Fibroblast of the aortic adventitia (primary cell): ENCODE measurements at places on chromosomes 1 and 21. TPM values are rescaled to one million over a fixed set of nuclear protein-coding genes. Genes with fewer than 3 reads are reported as not detected.

DNA sequence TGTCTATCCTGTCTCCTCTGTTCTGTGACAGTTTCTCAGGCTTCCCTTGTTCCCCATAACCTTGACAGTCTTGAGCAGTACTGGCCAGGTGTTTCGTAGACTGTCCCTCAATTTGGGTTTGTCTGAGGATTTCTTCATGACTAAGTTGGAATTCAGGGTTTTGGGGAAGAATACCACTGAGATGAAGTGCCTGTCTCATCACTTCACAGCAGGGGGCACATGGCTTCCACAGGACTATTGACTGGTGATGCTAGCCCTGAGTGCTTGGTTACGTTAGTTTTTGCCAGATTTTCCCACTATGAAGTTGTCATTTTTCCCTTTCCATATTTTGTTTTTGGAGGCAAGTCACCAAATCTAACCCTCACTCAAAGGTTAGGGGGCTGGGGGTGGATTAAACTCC, 45.7 kb downstream of the CDCP2 start:
- DNase-seq: no peak

- no peak for DNase-seq
These were observed 2.1 kb downstream of the SLC66A1 start for GRCh38 chr1:19313961-19314882.

DNA sequence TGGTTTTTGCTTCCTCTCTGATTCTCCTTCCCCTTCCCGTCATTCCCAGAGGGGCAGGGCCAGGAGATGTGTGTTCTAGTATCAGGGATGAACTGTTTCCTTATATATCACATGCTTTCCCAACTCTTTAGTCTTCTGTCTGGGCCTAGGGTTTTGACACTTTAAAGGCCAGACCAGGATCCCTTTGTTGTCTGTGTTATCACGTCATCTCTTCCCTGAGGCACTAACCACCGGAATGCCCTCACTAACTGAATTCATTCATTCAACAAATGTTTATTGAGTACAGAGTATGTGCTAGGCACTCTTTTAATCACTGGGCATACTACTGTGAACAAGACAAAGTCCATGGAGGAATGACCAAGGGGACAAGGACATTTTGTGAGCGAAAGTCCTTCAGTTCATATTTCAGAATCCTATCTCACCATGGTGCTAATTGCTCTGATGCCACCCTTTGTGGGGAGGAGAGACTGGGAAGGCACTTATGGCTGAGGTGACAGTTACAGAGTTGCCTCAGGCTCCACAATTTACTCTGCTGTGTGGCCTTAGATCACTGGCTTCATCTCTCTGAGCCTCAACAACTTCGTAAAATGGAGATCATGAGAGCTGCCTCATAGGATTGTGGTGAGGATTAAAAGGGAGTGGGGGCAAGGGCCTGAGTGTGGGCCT, 12.0 kb upstream of the ZNF362 start:
- DNase-seq: no peak

DNA sequence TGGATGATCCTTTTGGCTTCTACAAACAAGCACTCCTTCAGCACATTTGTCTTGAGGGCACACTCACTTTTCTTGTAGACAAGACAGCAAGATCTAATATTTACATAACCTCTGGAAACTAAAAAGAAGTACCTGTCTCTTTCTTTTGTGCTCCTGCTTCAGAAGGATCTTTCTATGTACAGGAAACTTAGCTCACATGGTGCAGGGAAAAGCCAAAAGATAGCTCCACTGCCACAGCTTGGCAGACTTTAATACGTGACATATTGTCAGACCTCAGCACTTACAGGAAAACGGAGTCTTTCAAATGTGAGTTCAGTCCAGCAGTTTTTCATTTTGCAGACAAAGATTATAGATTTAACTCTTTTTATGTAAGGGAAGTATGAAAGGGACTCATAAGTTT, 225.5 kb upstream of the SAMSN1 start:
- DNase-seq: no peak

DNA sequence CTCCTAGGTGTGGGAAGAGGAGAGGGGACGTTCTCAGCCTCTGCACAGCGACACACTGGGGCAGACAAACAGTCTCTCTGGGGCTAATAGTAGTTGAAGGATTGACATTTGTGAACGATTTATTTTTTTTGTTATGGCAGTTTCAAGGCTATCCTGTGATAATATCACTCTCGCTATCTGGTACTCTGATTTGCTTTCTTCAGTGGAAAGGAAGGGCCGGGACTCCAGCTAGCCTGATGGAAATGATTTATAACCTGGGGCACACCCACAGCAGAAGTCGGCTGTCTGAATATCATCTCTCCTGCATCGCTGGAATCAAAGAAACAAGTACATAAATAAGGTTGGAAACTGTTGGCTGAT, 122.7 kb downstream of the KCNN3 start:
- DNase-seq: no peak

DNA sequence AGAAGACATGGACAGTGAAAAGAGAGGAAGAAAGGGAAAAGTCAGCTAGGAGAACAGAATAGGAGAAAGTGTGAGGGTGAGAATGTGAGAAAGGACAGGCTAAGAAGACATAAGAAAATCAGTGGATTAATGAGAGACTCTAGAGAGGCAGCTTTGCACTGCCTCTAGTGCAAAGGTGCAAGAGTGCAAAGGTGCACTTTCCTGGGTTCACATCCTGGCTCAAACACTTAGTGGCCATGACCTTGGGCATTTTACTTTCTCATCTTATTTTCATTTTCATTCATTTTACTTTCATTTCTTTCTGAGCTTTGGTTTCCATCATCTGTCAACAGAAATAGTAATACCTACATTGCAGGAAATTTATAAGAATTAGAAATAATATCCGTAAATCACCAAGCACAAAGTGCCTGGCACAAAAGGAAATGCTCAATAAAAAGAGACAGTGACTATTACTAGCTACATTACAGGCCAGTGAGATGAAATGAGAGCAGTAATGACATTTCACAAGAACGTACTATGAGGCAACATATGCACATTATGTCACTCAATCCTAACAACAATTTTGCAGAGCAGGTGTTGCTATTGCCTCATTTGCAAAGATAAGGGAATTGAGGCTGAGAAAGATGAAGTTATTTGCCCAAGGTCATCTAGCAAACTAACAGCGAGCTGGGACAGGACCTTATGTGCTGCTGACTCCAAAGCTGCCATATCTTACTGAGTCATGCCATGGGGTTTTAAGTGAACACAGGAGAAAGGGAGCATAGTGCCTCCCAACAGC, 107.0 kb upstream of the TLR5 start:
- DNase-seq: no peak

GRCh38 chr1:98940069-98940721, 64.5 kb downstream of the PLPPR5 start:
- DNase-seq: no peak

DNA sequence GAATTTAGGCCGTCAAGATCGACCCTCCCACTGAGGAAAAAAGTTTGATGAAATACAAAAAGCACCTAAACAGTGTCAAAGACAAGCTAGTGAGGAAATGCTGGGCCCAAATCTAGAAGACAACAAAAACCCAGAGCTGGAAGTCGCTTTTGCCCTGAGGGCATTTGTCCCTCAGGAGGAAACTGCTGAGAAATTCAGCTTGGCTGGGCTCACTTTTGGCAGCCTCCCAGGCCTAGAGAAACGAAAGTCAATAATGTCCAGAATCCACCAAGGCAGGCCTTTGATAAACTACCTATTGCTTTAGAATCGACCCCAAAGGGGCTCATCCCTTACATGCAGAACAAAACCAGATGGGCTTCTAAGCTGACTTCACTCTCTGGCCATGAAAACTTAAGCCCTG, 38.9 kb downstream of the SYT2 start:
- DNase-seq: peak; percentile 20

GRCh38 chr1:64387389-64388285, 82.3 kb upstream of the CACHD1 start:
- DNase-seq: no peak

- peak; percentile 6 for DNase-seq
These were observed 1.2 kb downstream of the PPP1R8 start for GRCh38 chr1:27831568-27832410.

DNA sequence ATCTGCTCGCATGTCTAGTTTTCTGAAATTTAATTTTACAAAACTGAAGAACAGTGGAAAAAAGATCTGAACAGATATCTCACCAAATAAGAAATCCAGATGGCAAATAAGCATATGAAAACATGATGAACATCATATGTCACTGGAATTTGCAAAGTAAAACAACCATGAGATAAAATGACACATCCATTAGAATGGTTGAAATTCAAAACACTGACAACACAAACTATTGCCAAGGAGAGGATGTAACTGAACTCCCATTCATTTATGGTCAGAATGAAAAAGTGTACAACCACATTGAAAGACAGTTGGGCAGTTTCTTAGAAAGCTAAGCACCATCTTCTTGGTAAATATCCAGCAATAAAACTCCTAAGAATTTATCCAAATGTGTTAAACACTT, 312.7 kb upstream of the NCAM2 start:
- no peak for DNase-seq

- DNase-seq: no peak
These were observed 16.5 kb downstream of the SLC37A1 start for GRCh38 chr21:42530167-42530518.

- no peak for DNase-seq
These were observed 72.1 kb downstream of the SKI start for GRCh38 chr1:2300004-2300771.

- DNase-seq: peak; percentile 8
These were observed 45.3 kb upstream of the GJB5 start for GRCh38 chr1:34709547-34709946.

DNA sequence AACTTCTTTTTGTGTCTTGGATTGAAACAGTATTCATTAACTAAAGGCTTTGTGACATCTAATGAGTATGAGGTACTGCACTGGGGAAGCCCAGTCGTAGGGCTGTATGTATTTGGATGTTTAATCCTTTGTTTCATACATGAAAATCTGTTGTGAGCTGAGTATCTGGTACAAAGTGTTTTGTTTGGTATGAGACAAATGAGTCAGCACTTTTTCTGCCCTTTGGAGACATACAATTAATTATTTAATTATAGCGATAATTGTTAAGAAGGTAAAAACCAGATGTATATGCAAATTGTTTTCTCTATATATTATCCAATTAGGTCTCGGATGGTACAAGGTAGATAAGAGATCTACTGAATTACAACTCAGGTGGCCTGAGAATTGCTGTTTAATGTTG, 36.3 kb downstream of the MARK1 start:
- no peak for DNase-seq

DNA sequence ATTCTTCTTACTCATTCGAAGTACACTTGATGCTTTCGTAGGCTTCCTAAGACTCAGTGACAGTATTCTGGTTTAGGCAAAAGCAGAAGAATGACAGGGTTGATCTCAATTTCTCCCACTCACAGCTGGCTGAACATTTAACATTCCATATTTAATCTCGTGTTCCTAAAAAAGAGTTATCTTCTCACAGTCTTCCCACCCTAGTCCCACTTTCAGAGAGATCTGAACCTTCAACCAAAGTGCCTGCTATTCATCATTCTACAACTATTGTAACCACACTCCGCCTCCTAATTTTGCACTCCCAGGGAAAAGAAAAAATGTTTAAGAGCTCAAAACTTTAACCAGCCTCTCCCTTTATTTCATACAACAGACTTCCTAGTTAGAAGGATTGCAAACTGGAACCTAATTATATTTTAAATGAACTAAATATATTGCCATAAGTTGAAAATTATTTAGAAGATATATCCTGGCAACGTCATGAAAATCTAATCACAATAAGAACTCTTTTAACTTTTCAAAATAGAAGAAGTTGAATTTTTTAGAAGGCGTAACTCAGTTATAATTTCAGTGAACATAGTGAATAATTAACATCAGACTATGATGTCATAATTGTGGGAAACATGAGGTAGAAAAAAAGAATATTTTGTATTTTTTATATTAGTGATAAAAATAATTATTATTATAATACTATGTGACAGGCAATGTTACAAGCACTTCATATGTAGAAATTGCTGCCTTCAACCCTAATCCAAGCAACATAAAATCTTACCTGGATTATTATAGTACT, 540.9 kb upstream of the ADGRL2 start:
- DNase-seq: no peak

GRCh38 chr1:109252167-109252892, 3.0 kb downstream of the CELSR2 start:
- DNase-seq: no peak

GRCh38 chr1:2212532-2213491, 15.3 kb upstream of the SKI start:
- DNase-seq: peak; percentile 98

- DNase-seq: peak; percentile 11
These were observed 28.1 kb downstream of the RABIF start for GRCh38 chr1:202860744-202861419.

DNA sequence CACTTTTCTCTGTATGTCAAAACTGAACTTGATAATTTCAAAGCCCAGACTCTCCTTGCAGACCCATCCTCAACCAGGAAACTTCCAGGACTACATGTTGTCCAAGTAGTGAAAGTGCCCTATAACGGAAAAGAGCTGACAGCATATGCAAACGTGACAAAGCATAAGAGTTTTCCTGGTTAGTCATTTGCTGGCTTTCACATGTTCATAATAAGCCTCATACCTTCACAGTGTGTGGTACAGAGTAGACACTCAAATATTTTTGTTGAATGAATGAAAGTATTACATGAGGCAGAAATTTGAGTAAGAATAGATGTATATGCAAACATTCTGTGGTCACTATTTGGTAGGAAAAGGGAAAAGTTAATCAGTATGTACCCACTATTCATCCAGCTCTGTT, 473.3 kb downstream of the MRPL39 start:
- no peak for DNase-seq

GRCh38 chr1:205142102-205142469, 20.3 kb upstream of the RBBP5 start:
- DNase-seq: no peak

GRCh38 chr1:145845144-145845513, 301 bp upstream of the NUDT17 start:
- DNase-seq: no peak

LRRC71 gene
- total RNA-seq: 0.09 TPM in 1 of 2 replicates, not detected in the other

FCRLB gene
- 3.0 and 4.7 TPM in 2 replicates for total RNA-seq

OR2L5 gene
- under 0.01 TPM in 1 of 2 replicates, not detected in the other for total RNA-seq

SLC35F3 gene
- total RNA-seq: not detected in 2 replicates

CDA gene
- total RNA-seq: 0.27 TPM in 1 of 2 replicates, not detected in the other

FMO2 gene
- 0.45 and 7.4 TPM in 2 replicates for total RNA-seq

CR1 gene
- not detected in 2 replicates for total RNA-seq

COL9A2 gene
- 1.8 and 7.0 TPM in 2 replicates for total RNA-seq

UTP11 gene
- 23.1 and 68.1 TPM in 2 replicates for total RNA-seq

FGR gene
- total RNA-seq: 0.18 TPM in 1 of 2 replicates, not detected in the other

CGN gene
- 0.09 and 1.1 TPM in 2 replicates for total RNA-seq
